ENCODE measurements at places on chromosomes 11 and 22. TPM values are rescaled to one million over a fixed set of nuclear protein-coding genes. Genes with fewer than 3 reads are reported as not detected.

The OR2AG1 gene
- not detected for total RNA-seq

The VPREB3 gene
- not detected for total RNA-seq

The LRRC32 gene
- total RNA-seq, result 0.14 TPM

DNA sequence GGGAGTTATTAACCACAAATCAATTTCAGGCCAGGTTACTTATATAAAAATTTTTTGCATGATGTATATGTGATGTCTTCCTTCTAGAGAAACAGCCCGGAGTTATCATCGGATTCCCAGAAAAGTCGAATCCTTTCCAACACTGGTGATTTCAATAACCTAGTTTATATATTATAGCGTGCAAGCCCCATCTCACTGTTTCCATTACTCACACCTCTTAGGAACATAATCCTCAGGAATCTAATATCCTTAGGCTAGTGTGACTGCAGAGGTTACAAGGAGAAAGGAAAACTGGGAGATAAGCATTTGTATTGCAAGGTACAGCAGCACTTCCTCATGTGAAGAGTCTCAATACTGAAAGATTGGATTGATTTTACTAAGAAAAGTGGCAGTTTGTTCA is 20.3 kb downstream of the ARHGAP20 start:
- DNase-seq, result no peak

The GLYATL1 gene
- total RNA-seq, result 25.3 TPM

- DNase-seq, result no peak
These were observed 131.2 kb upstream of the PARVA start for GRCh38 chr11:12246147-12246546.

DNA sequence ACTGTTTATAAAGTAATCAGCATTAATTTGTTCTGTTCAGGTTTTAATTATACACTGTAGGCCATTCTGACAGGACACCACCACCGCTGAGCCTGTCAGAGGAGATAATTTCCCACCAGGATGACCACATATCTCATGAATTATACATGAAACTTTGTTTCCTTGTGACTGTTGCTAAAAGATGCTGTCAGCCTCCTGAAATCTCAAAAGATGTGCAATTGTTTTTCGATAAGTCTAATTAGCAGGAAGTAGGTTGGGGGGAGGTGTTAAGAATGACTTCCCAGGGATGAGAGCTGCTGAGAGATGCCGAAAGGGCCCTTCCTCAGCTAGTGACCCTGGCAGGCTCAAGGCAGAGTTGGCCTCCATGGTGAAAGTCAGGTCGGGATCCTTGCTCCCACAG is 485.4 kb downstream of the SOX6 start:
- DNase-seq, result no peak

The SOX10 gene
- 0.95 TPM for total RNA-seq

- no peak for DNase-seq
These were observed 11.4 kb downstream of the IGSF9B start for GRCh38 chr11:133945087-133945974.

The RFPL2 gene
- 1.0 TPM for total RNA-seq

- no peak for DNase-seq
These were observed 64.6 kb downstream of the MYO18B start for GRCh38 chr22:25806579-25806978.

GRCh38 chr11:69674886-69675714 is at the start of gene LTO1:
Gene LTO1 (minus strand): TSS chr11:69675353. CDS start chr11:69675239, 114 bp downstream.
- DNase-seq, result peak; percentile 96

- DNase-seq, result no peak
These were observed 25.3 kb downstream of the RPUSD4 start for GRCh38 chr11:126186025-126186698.

The BATF2 gene
- total RNA-seq, result 0.53 TPM

The APLP2 gene
- total RNA-seq, result 374 TPM

The MMP12 gene
- total RNA-seq, result not detected

- DNase-seq, result no peak
These were observed 189.4 kb downstream of the GRIA4 start for GRCh38 chr11:105799263-105799662.

The LRRN4CL gene
- total RNA-seq, result 0.65 TPM

DNA sequence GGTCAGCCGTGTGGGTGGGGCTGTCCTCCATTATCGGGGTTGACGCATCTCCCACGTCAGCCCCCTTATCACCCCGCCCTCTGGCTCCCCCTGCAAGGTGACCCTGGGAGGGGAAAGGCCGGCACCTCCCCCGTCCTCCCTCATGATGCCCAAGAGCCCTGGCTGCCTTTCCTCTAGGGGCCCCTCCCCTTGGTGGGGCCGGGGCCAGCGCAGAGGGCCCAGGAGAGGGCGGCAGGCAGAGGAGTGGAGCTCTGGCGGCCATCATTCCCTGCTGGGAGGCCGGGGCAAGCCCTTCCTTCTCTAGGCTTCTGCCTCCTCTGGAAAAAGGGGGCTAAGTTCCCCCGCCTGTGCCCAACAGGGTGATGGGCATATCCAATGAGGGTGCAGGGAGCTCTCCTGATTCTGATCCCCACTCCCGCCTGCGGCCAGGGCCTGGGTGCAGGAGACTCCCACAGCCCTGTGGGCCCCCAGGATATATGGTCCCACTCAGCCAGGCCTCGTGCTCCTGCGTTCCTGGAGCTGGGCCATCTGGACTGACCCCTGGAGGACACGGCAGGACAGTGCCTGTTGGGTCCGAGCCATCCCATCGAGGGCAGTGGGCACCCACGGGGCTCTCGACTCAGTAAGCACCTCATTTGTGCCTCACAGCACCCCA is 12.3 kb downstream of the MYRF start:
- DNase-seq, result no peak

The ZNF214 gene
- 10.8 TPM for total RNA-seq

- no peak for DNase-seq
These were observed 47.7 kb downstream of the DKK3 start for GRCh38 chr11:11960687-11961086.

GRCh38 chr11:61352038-61352437 is 9.6 kb downstream of the CYB561A3 start:
- DNase-seq, result no peak

GRCh38 chr11:110479108-110480101 is 49.7 kb downstream of the FDX1 start:
- no peak for DNase-seq

GRCh38 chr22:17228725-17229126 is 9.5 kb upstream of the ADA2 start:
- DNase-seq, result no peak

The AIP gene
- 39.2 TPM for total RNA-seq

The DMC1 gene
- 3.0 TPM for total RNA-seq

The MMP8 gene
- total RNA-seq, result not detected

GRCh38 chr11:17386331-17387084 is 2.0 kb downstream of the KCNJ11 start:
- DNase-seq, result peak; percentile 40

DNA sequence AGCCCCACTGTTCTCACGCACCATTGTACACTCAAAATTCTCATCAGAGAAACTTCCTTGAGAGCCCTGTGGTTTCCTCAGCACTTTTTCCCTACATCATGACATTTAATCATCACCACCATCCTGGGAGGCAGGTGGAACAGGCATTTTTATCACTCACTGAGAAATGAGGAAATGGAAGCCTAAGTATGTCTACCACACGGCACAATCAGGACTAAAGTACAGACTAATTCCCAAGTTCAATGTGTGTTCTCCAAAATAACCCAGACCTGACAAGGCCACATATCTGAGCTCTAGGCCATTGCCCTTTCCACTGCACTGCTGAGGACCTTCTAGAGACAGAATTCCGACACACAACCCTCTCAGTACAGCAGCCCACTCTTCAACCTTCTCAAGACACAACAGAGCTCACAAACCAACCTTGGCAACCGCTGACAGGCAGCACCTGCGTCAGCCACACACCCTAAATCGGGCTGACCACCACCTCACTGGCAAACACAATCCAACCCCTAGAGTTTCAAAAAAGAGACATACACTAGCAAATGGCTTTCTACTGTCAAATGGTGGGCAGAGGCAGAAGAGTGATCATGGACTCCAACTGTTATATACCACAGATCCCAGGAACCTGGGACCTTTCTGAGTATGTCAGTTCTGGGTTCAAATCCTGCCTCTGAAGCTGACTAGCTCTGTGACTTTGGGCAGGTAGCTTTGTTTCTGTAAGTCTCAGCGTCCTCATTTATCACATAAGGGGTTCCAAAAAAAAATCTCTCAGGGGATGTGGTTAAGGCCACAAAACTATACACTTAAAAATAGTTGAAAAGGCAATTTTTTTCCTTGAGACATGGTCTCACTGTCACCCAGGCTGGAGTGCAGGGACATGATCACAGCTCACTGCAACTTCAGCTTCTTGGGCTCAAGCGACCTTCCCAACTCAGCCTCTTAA is 16.3 kb downstream of the SMCO4 start:
- DNase-seq, result no peak

GRCh38 chr11:70590356-70590991 is 192.1 kb downstream of the CTTN start:
- no peak for DNase-seq

GRCh38 chr11:6695377-6695776 is 12.2 kb upstream of the MRPL17 start:
- no peak for DNase-seq

DNA sequence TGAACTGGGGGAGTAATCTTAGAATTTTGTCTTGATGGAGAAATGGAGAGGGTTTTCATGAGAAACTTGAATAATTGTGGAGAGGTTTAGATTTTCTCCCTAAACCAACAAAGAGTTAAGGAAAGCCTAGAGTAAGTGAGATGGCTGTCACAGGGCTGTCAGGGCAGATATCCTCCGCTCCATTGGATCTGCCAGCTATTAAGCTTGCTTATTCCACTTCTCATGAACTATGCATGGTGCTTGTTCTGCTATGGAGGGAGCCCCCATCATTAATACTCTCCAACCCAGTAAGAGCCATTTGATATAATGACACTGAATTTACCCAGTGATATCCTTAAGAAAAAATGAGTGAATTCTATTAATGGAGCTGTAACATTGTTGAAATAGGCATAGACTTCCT is 342.8 kb upstream of the MTNR1B start:
- DNase-seq, result no peak

DNA sequence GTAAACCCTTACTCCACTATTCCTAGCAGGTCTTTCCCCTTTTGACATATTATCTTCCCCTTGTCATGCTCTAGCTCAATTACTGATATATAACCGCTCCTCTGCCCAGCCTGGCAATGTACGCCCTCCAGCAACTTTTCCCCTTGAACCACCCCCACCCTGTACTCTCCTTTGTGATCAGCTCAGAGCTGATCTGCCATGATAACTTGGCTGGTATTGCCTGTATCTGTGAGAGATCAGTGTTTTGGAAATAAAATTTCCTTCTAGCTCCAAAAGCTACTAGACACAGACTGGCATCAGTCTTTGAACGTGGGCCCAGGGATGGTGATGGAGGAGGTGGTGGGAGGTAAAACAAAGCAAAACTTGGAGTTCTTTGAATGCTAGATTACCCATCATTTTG is 42.9 kb downstream of the DIXDC1 start:
- no peak for DNase-seq

DNA sequence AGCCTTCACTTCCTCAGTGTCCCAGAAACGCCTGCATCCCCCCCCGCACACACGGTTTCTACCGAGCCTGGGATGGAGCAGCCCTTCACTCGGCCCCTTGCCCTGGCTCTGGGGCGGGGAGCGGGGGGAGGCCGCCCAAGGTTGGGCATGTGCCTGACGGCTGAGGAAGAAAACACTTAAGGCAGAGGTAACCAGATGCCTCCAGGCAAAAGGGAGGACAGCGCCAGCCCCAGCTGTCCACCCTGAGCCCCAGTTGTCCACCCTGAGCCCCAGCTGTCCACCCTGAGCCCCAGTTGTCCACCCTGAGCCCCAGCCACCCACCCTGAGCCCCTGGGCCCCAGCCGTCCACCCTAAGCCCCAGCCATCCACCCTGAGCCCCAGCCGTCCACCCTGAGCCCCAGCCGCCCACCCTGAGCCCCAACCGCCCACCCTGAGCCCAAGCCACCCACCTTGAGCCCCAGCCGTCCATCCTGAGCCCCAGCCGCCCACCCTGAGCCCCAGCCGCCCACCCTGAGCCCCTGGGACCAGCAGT is 3.8 kb upstream of the TTLL8 start:
- DNase-seq, result no peak

GRCh38 chr22:36510384-36510783 is 3.5 kb upstream of the FOXRED2 start:
- no peak for DNase-seq

DNA sequence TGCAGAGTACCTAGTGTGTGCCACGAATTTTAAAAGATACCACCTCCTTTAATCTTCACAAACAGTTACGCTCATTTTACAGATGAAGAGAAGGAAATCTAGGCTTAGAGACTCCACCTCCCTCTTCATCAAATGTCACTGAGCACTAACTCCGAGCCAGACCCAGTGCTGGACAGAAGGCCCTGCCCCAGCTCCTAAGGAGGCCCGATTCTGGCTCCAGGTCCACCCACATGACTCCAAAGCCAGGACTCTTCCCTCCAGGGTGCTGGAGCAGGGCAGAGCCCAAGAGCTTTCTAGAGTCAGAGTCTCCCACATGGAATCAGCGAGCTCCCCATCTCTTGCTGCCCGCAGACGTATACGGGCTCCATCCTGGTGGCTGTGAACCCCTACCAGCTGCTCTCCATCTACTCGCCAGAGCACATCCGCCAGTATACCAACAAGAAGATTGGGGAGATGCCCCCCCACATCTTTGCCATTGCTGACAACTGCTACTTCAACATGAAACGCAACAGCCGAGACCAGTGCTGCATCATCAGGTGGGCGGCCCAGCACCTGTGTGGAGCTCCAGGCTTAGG is 27.6 kb downstream of the MYO7A start:
- no peak for DNase-seq

DNA sequence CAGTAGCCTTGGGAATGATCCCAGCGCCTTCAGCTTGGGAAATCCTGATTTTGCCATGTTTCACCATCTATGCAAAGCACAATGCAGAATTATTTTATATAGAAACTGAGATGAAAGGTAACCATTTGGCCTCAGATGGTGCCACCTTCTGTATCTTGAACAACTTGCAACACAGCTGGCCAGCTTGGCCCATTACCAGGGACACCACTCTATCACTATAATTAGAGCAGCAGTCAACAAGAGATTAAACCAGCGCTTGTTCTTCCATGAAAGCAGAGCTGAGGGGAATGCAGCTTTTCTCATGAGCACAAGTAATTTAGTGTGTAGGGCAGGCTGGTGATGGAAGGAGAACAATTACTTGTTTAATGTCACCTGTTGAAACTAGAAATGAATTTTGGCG is 6.7 kb upstream of the ZDHHC13 start:
- DNase-seq, result no peak

The F2 gene
- total RNA-seq, result 21.8 TPM

- no peak for DNase-seq
These were observed 41.2 kb upstream of the KLHL35 start for GRCh38 chr11:75474240-75474639.

The DLG2 gene
- total RNA-seq, result 2.4 TPM

The MPEG1 gene
- not detected for total RNA-seq

The NAA40 gene
- 60.6 TPM for total RNA-seq

The OSM gene
- not detected for total RNA-seq

All from progenitor cell of endocrine pancreas (in vitro differentiated cells).